NCI-H2107 (cell line): ENCODE measurements at places on chromosomes 11 and 22.
A peak's percentile ranks its signal among the peaks of the same experiment; 100 is the strongest.

DNA sequence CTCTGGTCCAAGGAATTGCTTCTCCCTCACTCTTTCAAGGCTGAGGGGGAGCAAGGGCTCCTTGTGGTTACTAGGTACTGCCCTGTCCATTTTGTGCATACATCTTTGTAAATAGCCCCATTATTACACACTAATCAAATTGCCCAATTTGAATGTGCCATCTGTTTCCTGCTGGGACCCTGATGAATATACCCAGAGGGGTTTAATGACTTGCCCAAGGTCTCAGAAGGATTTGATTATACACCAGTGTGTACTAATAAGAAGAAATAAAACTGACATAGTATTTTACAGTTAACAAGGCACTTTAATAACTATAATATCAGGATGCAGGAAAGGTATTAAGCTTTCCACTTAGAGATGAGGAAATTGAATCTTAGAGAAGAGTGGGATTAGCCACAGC is 64.6 kb upstream of the PTPRJ start:
- DNase-seq = no peak

GRCh38 chr11:113553915-113554314 is 78.7 kb upstream of the DRD2 start:
- no peak for DNase-seq

DNA sequence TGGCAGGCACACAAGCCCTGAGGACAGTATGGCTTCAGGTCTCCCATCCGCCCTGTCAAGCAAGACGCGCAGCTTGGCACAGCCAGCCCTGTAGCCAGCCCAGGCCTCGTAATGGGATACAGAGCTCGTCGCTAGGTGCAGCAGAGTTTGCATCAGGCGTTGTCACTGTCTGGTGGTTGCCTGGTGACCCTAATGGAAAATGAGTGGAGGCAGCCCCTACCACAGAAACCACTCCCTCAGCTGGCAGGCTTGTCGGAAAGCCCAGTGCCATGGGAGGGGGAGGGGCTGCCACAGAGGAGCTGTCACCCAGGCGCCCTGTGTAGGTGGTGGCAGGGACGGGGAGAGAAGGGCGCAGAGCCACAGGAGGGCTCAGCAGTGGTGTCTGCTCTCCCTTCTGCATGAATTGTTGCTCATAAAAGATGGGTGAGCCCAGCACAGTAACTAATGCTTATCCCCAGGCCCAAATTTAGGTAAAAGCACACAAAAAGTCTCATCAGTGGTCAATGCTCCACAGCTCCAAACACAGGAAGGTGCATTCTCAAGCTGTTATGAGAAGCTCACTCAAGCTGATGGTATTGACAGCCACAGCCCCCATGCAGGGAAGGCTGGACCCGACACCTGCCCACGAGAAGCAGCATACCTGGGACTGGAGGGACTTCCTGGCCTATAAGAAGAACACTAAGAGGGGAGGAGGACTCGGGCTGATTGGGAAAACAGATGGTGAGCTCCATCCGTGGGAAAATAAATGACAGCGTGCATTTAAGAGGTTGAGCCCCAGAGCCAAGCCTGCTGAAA is 164.6 kb downstream of the ETS1 start:
- peak; percentile 40 for DNase-seq

GRCh38 chr11:122898799-122899198 is 16.2 kb downstream of the JHY start:
- DNase-seq = no peak

DNA sequence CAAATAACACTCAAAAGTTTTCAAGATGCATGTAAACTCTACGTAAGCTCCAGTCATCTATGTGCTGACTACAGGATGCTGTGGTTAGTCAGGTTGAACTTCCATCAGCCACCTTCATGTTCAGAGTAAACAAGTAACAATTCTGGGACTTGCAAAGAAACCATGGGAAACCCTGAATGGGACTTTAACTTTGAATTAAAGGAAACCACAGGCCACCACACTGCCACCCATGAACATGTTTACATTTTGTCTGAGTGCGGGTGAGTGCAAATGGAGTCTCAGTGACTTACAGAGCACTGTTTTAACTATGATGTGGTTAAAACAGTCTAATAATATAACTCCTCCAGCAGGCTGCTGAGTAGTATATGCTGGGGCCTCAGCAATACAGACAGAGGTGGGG is 12.9 kb upstream of the SYTL2 start:
- DNase-seq = no peak

GRCh38 chr22:35195821-35196220 is 61.5 kb upstream of the HMGXB4 start:
- peak; percentile 11 for DNase-seq
